ENCODE measurements at places on chromosomes 1 and 21.

- no peak for DNase-seq
These were observed 7.2 kb upstream of the PIGC start for GRCh38 chr1:172451002-172451443.

DNA sequence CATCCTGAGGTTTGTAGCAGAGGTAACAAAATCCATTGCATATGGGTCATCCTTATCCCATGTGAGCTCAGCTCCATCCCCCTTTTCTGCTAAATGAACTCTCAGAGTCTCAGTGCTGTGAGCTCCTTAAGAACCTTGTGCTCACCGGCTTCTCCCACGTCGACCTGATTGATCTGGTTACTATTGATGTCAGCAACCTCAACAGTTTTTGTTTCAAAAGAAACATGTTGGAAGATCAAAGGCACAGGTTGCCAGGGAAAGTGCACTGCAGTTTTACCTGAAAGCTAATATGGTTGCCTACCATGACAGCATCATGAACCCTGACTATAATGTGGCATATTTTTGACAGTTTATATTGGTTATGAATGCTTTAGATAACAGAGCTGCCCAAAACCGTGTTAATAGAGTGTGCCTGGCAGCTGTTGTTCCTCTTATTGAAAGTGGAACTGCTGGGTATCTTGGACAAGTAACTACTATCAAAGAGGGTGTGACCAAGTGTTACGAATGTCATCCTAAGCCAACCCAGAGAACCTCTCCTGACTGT, 131.4 kb downstream of the HS2ST1 start:
- peak; percentile 24 for DNase-seq

DNA sequence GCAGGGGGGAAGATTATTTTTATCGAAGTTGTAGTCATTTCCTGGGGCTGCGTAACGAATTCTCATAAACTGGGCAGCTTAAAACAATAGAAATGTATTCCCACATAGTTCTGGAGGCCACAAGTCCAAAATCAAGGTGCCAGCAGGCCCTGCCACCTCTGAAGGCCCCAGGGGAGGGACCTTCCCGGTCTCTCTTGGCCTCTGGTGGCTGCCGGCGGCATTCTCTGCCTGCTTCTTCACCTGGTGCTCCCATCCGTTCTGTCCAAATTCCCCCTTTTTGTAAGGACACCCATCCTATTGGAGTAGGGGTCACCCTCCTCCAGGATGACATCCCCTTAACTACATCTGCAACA, 92.8 kb downstream of the PDE9A start:
- no peak for DNase-seq

DNA sequence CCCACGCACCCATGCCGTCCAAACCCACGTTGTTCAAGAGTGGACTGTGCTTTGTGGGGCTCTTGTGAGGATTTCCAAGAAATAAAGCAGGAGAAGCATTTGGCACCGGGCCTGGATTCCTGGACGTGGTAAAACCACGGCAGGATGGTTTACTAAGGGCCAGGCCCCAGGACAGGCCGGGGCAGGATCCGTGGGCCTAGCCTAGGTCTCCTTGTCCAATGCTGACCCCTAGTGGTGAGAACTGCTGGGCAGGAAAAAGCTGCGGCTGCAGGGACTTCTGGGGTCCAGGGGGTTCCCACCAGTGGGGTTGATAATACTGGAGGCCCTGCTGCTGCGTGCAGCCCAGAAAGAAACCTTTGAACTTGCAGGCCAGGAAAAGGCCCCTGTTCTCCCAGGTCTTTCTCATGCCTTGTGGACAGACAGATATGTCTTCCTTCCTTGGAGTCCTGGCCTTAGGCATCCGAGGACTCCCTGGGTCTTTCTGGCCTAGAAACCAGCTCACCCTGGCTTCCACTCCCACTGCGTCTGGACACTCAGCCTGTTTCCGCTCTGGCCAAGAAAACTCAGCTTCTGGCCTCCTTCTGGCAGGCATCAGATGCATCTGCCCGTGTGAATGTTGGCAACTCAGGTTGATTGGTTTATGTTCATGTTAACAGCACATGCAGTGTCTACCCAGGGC, 106.9 kb upstream of the TMEM51 start:
- DNase-seq, result peak; percentile 49

DNA sequence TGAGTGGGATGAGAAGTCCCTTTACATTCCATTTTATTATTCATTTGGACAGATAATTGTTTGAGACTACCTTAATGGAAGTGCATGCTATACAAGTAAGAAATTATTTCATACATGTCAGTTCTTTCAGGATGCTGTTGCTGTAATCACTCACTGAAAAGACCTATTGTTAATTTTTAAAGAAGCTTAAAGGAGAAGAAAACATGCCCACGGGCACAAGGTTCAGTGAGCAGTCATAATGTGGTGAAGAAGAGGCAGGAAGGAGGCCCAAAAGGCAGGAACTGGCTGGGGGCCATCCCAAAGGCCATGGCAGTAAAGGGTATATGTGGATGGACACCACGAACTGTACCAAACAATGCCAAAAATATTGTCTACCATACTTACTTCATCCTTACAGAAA, 206.0 kb downstream of the LYPLAL1 start:
- no peak for DNase-seq

- DNase-seq, result no peak
These were observed 178.1 kb upstream of the NFIA start for GRCh38 chr1:60904099-60904851.

- DNase-seq, result no peak
These were observed 14.3 kb upstream of the CD34 start for GRCh38 chr1:207925210-207925609.

GRCh38 chr1:167301355-167301754, 80.7 kb downstream of the POU2F1 start:
- no peak for DNase-seq

All from stimulated activated CD4-positive, alpha-beta T cell treated with anti-CD3 and anti-CD28 coated beads, Interleukin-4, amount 100 ng/mL, for 1 hour (primary cell).